Right renal cortex interstitium (tissue), 3 donors: ENCODE measurements at places on chromosomes 7 and 10. TPM values are rescaled to one million over a fixed set of nuclear protein-coding genes. Genes with fewer than 3 reads are reported as not detected.

CYP2C19 gene
- polyA plus RNA-seq, result not detected

MGMT gene
- polyA plus RNA-seq, result 21.3 TPM

SDK1 gene
- polyA plus RNA-seq, result 5.8 TPM

KDM7A gene
- polyA plus RNA-seq, result 11.8 TPM

CFAP70 gene
- 12.4 TPM for polyA plus RNA-seq

ABI1 gene
- 64.5 TPM for polyA plus RNA-seq

NME8 gene
- polyA plus RNA-seq, result not detected

COBL gene
- 23.3 TPM for polyA plus RNA-seq

TRIP6 gene
- 74.3 TPM for polyA plus RNA-seq

FAM25C gene
- not detected for polyA plus RNA-seq

SNX13 gene
- 51.1 TPM for polyA plus RNA-seq

ABCB1 gene
- polyA plus RNA-seq, result 22.1 TPM

UFSP1 gene
- polyA plus RNA-seq, result 2.3 TPM

CLDN15 gene
- 8.3 TPM for polyA plus RNA-seq

NANOS1 gene
- 3.5 TPM for polyA plus RNA-seq

NKX1-2 gene
- not detected for polyA plus RNA-seq

SCRN1 gene
- polyA plus RNA-seq, result 71.1 TPM

FAM13C gene
- 9.3 TPM for polyA plus RNA-seq

LIPF gene
- 0.18 TPM for polyA plus RNA-seq

PSMG3 gene
- 37.2 TPM for polyA plus RNA-seq

PTPRE gene
- polyA plus RNA-seq, result 5.6 TPM

PRPS1L1 gene
- polyA plus RNA-seq, result not detected

OPN1SW gene
- polyA plus RNA-seq, result 1.2 TPM

CTAGE4 gene
- polyA plus RNA-seq, result 2.7 TPM

HTR5A gene
- polyA plus RNA-seq, result not detected

MGAM2 gene
- 0.67 TPM for polyA plus RNA-seq

POLR2J3 gene
- polyA plus RNA-seq, result 98.0 TPM

GLI3 gene
- 13.5 TPM for polyA plus RNA-seq

SFRP5 gene
- polyA plus RNA-seq, result 0.16 TPM

KAZALD1 gene
- 9.5 TPM for polyA plus RNA-seq

IFIT2 gene
- 9.9 TPM for polyA plus RNA-seq

PTPN20 gene
- 3.4 TPM for polyA plus RNA-seq

CCDC126 gene
- 19.6 TPM for polyA plus RNA-seq

DRGX gene
- polyA plus RNA-seq, result not detected

ATP5MK gene
- 260 TPM for polyA plus RNA-seq

PRKAG2 gene
- polyA plus RNA-seq, result 30.4 TPM
